ENCODE measurements at places on chromosomes 12 and 14.

DNA sequence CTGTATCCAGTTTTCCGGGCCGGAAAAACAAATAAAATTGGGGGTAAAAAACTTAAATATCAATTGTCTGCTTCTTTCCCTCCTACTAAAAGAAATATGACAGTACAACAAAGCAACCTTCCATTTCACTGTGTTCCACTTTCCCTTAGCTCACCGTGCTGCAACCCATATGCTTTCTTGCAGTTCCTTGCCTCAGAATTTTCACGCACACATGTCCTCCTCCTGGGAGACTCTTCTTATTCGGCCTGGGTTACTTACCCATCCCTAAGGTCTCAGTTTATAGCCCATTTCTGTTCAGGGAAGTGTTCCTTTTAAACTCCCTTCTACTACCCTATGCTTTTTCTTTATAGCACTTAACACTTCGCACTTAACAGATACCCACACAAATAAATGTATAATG, 4.5 kb upstream of the MAGOHB start:
- no peak for DNase-seq

DNA sequence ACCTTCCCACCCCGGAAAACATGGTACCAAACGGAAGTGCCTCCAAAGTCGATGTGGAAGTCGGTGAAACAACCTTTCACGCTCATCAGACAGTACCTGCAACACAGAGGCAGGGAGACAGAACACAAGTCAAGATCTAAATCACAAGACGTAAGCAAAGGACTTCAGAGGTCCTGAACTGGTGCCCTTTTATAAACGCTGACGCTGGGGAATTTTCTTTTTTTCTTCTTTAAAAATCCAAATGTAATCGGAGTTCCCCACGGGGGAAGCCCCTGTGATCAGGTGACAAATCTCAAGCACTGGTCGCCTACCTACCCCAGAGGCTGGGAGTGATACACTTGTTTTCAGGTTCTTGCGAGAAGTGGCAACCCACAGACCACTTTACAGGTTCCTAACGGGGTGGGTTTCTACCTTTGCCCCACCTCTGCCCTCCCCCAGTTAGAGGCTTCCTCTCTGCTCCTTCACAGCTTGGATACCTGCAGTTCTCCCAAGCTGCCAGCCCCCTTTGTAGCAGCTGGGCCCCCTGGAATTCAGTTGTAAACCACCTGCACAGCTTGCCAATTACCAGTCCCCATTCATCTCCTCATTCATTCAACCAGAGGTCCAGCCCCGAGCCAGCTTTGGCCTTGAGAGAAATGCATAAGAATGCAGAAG, 46.2 kb downstream of the KDM2B start:
- DNase-seq: no peak

DNA sequence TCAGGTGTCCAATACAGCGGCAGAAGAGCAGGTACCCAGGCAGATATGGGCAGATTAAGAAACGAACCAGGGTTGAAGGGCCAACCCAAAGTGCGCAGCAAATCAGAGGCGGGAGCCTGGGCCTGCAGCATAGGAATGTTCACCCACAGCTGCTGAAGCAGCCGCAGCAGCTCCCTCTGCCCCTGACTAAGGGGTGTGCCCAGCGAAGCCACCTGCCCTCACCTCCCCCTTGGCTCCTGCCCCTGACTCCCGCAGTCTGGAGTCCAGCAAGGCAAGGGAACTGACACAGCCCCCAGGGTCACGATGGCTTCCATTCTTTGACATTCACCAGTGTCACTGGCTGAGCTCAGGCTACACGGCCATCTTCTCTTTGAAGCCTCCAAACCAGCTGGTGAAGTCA, 27.3 kb upstream of the ZFP36L1 start:
- no peak for DNase-seq

GRCh38 chr12:26317942-26318575, 122.7 kb downstream of the SSPN start:
- peak; percentile 95 for DNase-seq

GRCh38 chr12:79366374-79366773, 324.4 kb downstream of the PAWR start:
- no peak for DNase-seq

GRCh38 chr14:104113631-104114420, 24.6 kb upstream of the KIF26A start:
- no peak for DNase-seq

- peak; percentile 97 for DNase-seq
Measured at GRCh38 chr14:69153152-69153872, 393 bp upstream of the DCAF5 start.

DNA sequence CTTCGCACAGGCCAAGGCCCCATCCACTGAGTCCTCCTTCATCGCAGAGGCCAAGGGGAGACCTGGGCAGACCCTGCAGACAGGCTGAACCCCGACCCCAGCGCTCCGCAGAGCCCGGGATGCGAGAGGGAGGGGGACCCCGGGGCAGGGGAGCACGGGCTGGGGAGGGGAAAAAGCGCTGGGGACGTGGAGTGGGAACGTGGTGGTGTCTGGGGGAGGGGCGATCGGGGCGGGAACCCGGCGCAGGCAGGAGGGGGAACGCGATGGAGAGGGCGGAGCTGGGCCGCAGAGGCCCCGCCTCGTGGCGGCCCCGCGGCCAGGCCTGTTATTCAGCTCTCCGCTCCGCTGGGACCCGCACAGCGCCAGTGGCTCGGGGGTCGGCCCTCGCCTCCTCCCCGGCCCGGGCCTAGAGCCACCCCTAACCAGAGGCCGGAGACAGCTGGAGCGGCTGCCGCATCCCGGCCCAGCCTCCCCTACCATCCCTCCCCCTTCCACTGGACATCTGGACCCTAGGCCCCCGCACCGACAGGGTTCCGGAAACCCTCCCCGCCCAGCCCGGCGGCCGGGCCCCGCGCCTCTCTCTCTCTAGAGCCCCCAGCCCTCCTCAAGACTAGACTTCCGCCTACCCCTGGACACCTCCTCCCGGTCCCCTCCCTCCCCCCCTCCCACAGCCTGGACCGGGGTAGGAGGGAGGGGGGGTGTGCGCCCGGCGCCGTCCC, at the start of gene ARHGEF25:
Gene ARHGEF25 (plus strand): TSS at position 328 of the 719 bp plus-strand sequence. CDS start 460 bp downstream, outside the sequence.
- DNase-seq: peak; percentile 50

GRCh38 chr12:26378711-26379110, 183.3 kb downstream of the SSPN start:
- DNase-seq: no peak

GRCh38 chr14:99401211-99401610, 79.4 kb downstream of the SETD3 start:
- DNase-seq: no peak

- DNase-seq: peak; percentile 94
Measured at GRCh38 chr14:75832621-75833297, 149.0 kb downstream of the TGFB3 start.

DNA sequence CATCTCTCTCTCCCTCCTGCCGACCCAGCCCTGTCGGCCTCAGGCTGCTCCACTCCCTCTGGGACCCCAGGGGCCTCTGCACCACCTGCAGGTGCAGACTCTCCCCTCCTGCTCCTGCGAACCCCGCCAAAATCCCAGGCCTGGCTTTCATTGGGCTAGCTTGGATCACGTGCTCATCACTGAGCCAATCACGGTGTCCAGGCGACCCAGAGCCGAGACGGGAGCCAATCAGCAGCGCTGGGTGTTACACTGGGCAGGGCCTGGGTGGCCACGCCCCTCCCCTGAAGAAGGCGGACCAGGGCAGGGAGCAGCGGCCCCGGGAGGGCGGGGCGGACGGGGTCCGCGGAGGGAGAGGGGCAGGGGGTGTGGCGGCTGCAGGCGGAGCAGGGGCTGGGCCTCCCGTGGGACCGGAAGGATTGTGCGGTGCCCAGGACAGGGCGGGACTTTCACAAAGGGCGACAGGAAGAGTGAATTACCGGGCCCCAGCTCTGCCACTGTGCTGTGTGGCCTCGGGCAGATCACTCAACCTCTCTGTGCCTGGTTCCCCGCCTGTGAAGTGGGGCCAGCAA, 66.6 kb upstream of the FBRSL1 start:
- DNase-seq: peak; percentile 9

DNA sequence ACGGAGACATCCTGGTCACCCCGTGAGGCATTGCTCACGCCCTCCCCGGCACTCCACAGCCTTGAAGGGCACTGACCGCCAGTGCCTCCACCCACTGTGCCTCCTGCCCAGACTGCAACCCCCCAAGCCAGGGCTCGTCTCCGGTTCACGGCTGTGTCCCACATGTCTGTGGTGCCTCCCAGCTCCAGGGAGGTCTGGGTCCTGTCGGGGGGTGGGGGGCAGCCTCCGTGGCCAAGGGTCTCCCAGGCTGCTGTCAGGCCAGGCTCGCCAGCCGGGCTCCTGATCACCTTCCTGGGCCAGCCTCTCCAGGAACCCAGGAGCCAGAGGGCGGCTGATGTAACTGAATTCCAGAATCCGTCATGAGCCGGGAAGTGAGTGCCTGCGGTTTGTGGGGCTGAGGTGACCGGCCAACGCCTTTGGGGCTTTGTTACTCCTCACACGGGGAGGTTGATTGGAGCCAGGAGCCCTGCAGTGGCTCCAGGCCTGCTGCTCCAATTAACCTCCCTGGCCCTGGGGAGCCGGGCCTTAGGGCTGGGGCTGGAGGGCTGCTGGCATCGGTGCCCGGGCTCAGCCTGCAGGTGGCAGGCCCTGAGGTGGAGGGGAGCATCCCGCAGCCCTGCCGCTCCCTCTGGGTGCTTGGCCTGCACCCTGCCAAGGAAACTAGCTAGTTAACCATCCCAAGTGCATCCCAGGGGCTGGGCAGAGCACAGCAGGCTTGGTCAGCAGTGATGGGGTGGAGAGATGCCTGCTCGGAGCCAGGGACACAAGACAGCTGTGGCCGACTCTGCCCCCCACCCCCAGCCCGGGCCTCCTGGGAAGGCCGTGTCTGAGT, 36.4 kb upstream of the FBRSL1 start:
- DNase-seq: no peak

Measured in iris pigment epithelial cell (primary cell).